ENCODE measurements at places on chromosomes 1 and 21. TPM values are rescaled to one million over a fixed set of nuclear protein-coding genes. Genes with fewer than 3 reads are reported as not detected.

- H3K27ac ChIP-seq, result no peak overlapping the region
- no peak for DNase-seq
- H3K4me1 ChIP-seq, result no peaks in the 10 kb centered on the region
Observed at GRCh38 chr1:230781594-230781993, 34.4 kb downstream of the CAPN9 start.

The PLA2G2F gene
- polyA plus RNA-seq, result 0.02 TPM

- no peak for DNase-seq
- H3K27me3 ChIP-seq, result no peaks in the 10 kb centered on the region
- H3K27ac ChIP-seq, result no peak overlapping the region
- H3K4me1 ChIP-seq, result no peaks in the 10 kb centered on the region
- H3K4me3 ChIP-seq, result no peak overlapping the region
- H3K36me3 ChIP-seq, result no peaks in the 10 kb centered on the region
Observed at GRCh38 chr1:191460234-191460633, 698.0 kb upstream of the RGS18 start.

GRCh38 chr1:21189906-21190500 lies 13.3 kb upstream of the EIF4G3 start:
- H3K27me3 ChIP-seq, result no peaks in the 10 kb centered on the region
- H3K4me3 ChIP-seq, result no peak overlapping the region
- no peaks in the 10 kb centered on the region for H3K4me1 ChIP-seq
- DNase-seq, result no peak
- no peaks in the 10 kb centered on the region for H3K36me3 ChIP-seq

- H3K4me3 ChIP-seq, result no peak overlapping the region
- H3K4me1 ChIP-seq, result peaks cover 7% of the 10 kb centered on the region
- no peaks in the 10 kb centered on the region for H3K27me3 ChIP-seq
- no peak for DNase-seq
- no peak overlapping the region for H3K27ac ChIP-seq
Observed at GRCh38 chr1:184533049-184533448, 146.2 kb downstream of the C1orf21 start.

DNA sequence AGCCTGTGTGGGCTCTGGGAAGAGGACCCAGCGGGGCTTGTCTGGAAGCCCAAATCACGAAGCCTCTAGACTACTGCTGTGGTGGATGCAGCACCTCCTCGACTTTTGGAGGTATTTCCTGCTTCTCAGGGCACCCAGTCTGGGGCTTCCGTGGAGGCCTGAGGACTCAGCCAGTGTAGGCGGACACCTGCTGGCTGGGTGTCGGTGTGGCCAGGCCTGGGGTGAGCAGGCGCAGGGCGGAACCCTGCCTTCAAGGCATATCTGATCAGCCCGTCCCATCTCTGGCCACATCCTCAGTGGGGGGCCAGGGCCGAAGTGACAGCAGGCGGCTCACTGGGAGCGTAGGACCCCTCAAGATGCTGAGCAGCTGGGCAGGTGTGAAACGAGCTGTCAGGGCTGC lies 6.9 kb downstream of the PLCH2 start:
- no peak for DNase-seq
- no peak overlapping the region for H3K4me3 ChIP-seq
- H3K36me3 ChIP-seq, result no peaks in the 10 kb centered on the region
- no peaks in the 10 kb centered on the region for H3K27me3 ChIP-seq
